AML-193 (cell line): ENCODE measurements at places on chromosomes 5 and 9.

- DNase-seq = peak; percentile 94
Observed at GRCh38 chr5:128927644-128928043, 37.6 kb upstream of the SLC27A6 start.

DNA sequence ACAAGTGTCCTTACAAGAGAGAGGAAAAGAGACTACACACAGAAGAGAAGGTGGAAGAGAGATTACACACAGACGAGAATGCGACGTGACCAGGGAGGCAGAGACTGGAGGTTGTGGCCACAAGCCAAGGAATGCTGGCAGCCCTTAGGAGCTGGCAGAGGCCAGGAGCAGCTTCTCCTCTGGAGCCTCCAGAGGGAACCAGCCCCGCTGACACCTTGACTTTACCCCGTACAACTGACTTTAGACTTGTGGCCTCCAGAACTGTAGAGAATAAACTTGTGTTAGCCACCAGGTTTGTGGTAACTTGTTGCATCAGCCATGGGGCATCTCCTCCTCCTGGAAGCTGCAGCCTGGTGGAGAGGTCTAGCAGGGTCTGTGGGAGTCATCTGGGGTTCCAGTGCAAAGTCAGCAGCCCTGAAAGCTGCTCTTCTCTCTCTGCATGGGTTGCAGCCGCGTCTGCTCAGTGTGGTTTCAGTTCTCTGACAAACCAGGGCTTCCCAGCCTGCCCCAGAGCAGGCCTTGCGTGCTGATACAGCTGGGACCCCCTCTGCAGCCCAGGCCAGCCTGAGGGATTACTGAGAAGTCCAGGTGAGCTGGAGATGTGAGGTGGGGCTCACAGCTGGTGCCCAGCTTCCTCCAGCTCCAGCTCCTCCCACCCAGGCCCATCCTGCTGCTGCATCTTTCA is 30.8 kb upstream of the CNOT6 start:
- DNase-seq = no peak

GRCh38 chr9:38706493-38706892 is 13.4 kb downstream of the FAM240B start:
- DNase-seq = no peak

DNA sequence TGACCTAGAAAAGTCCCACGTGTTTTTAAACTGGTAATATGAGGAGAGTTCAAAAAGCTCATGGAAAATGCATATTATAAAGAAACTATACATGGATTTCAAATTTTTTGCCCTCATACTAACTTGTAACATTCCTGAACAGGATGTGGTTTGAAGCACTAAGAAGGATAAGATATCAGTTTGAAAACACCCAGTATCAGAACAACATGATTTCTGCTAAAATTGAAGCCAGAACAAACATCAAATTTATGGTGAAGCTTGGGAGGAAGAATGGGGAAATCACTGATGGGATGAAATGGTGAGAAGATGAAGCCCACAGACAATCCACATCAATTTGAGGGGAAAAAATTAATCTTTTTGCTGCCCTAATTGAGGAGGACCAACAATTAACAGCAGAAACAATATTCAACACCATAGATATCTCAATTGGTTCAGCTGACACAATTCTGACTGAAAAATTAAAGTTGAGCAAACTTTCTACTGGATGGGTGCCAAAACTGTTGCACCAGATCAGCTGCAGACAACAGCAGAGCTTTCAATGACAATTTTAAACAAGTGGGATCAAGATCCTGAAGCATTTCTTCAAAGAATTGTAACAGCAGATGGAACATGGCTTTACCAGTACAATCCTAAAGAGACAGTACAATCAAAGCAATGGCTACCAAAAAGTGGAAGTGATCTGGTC is 113.2 kb upstream of the SNX2 start:
- peak; percentile 10 for DNase-seq

DNA sequence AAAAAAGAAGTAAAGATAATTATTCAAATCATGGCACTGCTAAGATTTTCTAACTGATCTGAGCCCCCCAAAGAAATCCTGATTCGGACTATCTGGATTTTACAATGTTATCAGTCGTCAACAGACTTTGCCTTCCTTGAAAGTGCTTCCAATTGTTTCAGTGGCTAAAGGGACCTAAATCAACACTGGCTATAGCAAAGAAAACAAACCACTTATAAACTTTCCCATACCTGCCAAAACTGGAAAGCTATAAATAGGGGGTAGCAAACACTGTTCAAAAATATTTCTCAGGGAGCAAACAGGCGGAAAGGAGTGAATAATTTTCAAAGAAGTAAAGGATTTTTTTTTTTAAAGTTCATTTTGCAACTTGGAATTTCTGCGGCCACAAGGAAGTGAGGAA is 105.6 kb upstream of the LIFR start:
- DNase-seq = no peak

GRCh38 chr5:33530183-33531036 is 89.6 kb downstream of the TARS1 start:
- DNase-seq = no peak

DNA sequence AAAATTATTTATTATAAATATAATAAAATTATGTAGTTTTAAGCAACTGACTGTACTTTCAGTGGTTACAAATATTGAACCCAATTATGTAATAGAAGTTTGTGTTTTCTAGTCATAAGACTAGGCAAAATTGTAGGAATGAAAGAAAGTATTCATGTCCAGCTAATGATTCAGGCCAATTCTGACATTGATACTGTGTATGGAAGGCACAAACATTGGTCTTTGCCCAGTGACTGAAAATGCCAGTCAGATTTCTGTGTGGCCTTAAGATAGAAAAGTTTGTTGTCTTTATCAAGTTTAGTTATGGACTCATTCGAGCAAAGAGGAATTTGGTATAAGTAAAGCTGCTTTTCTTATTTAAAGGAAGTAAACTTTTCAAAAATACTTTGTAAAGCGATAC is 60.3 kb downstream of the SLC12A2 start:
- DNase-seq = no peak

GRCh38 chr9:27367175-27367798 is 70.3 kb upstream of the EQTN start:
- no peak for DNase-seq

GRCh38 chr5:153752890-153753289 is 262.4 kb downstream of the GRIA1 start:
- no peak for DNase-seq

GRCh38 chr5:90881626-90882150 is 323.1 kb downstream of the ADGRV1 start:
- DNase-seq = no peak

GRCh38 chr5:58622936-58623871 is 40.3 kb downstream of the RAB3C start:
- no peak for DNase-seq

DNA sequence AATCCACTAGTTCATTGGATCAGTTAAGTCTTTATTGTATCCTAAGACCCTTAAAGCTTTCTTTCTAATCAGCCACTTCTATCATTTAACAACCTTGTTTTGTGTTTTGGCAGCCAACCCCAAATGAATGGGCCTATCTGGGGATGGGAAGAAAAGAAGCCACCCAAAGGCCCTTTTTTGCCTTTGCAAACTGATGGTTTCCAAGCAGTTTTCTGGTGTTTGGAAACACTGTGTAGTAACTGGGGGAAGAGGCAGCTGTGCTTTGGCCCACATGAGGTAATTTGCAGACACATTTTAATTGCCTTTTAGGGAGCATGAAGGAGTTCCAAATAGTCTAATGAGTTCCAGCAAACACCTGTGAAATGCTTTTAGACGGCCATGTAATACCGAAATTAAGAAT is 1751.3 kb upstream of the WWC1 start:
- no peak for DNase-seq

- DNase-seq = peak; percentile 51
Observed at GRCh38 chr9:7799944-7800285, 337 bp upstream of the DMAC1 start.

DNA sequence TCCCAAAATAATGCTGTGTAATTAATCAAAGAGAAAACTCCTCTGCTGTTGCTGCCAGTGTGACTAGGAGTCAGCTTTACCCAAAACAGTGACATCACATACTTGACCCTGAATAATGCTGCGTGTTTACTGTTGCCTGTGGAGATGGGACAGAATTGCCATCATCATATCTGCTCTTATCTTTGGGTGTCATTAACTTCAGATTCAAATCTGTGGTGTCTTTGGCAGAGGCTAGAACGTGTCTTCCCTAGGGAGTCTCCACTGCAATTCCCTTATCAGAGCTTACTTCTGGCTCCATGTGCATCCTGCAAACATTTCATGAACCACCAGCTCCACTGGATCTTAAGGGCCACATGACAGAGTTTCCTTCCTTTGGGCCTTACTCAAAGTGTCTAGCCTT is 88.9 kb upstream of the MRPS30 start:
- no peak for DNase-seq

DNA sequence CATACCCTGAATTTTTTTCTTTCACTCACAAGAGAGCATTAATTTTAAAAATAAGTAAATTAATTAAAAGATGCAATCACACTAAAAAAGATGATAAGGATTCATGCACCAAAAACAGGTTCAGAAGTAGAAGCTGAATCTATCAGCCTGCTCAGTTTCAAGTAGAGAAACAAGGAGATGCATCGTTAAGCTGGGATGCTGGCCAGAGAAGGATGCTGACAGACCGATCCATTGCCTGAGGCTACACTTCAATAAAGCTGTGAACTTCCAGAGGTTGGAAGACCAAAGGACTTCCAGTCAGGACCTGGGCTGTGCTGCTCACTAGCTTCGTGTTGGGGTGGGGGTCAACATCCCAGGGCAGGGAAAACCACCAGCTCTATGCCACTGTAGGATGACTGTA is 457.7 kb downstream of the EFNA5 start:
- DNase-seq = no peak

DNA sequence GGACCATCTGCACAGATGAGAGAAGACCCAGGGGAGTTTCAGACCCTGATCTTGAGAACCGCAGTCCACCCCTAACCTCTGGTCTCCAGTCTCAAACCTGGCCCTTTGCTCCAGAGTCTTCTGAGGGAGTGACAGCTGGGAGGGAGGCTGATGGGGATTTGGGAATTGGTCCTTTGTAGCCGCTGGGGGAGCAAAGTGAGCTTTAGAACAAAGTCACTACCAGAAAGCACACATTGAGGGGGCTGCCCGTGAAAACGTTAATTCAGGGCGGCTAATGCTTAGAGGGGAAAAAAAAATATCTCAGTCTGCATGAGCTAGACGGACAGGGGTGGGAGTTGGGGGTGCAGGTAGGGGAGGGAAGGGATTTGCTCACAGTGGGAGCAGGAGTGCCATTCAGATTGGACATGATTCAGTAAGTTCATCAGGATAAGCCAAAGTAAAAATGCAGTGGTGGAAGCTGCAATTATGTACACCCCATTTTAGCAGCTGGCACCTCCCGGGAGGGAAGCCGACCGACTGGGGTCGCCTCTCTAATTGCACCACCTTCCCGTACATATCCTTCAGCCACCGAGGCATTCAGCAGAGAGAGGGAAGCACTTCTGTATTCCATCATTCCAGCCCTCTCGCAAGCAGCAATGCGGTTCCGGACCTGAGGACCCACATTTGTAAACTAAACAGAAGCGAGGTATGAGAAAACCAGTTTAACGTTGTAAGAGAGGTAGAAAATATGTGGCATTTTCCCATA is 123.4 kb upstream of the RETREG1 start:
- no peak for DNase-seq

DNA sequence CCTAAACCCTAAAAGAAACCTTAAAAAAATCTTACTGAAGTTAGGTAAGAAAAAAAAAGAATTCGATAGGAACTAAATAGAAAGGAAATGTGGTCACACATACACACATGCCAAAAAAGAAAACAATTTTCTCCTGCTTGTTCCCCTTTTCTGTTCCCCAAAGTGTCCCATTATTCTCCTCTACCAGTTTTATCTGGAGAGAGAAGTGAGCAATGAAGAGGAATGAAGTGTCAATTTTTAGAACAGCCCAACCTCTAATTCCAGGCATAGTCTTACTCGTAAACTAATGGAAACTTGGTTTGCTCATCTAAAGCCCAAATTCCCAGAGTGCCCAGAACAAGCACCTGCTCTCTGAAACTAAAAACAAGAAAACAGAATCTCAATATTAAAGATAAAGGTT is 26.1 kb downstream of the AP3B1 start:
- peak; percentile 55 for DNase-seq

GRCh38 chr5:79686799-79687198 is 2.8 kb upstream of the CMYA5 start:
- no peak for DNase-seq

GRCh38 chr9:69149321-69149807 is 24.7 kb upstream of the TJP2 start:
- DNase-seq = no peak

DNA sequence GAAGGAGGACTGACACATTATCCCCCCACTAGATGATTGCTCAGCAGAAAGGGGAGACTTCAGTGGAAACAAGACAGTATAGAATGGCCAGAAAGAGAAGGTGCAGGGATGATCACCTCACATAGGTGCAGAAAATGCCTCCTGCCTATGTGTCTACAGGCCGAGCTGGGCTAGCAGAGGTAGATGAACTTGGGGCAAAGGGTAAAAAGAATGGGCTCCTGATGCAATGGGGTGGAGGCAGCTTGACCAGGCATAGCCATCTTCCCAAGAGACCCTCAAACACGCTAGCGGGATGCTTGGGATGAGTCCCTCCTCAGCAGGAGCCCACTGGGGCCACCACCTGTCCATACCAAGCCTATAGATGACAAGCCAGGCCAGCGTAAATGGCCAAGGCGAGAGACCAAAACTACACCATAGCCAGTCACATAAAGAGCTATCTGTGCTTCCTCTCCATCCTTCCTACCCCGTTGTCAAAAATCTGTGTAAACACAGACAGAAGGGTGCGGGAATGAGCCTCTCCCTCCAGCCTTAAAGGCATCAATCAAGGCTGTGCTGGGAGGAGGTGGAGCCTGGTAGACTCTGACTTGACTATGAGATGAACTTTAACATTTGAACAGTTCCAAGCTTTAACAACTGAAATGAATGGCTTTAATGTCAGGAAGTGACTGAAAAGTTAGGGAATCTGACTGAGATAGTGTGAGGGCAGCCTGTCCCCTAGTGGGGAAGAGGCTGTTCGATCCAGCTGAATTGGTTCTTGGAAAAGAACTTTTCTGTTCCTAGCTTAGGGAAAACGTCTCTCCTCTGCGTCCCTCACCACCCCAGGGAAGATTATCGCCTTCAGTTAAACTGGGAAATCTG is 10.4 kb downstream of the C9orf152 start:
- no peak for DNase-seq

DNA sequence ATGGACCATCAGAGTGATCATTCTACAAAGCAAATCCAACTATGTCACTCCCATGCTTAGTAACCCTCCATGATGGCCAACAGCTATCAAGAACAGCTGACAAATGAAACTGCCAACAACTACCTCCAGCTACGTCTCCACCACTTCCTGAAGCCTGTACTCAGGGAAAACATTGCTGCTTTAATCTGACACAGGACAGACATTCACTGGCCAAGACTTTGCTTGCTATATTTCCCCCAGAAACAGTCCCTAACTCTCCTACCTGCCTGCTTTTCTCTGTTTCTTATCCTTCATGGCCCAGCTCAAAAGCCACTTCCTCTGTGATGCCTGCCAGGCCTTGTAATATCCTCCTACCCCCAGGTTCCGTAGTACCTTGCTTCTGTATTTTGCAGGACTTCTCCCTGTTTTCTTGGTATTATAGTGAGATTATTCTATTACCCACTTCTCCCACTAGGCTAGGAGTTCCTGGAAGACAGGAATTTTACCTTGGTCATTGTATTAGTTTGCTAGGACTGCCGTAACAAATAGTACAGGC is 14.7 kb upstream of the RAB14 start:
- DNase-seq = no peak

GRCh38 chr5:144032375-144032774 is 138.1 kb downstream of the YIPF5 start:
- no peak for DNase-seq
